ENCODE measurements at places on chromosomes 3 and 15. TPM values are rescaled to one million over a fixed set of nuclear protein-coding genes. Genes with fewer than 3 reads are reported as not detected.

The ZPLD1 gene
- 0.22 TPM for total RNA-seq

The FBXW12 gene
- total RNA-seq: not detected

The A4GNT gene
- not detected for total RNA-seq

The CAMKV gene
- not detected for total RNA-seq

The FOXL2NB gene
- total RNA-seq: 0.54 TPM

The SH2D7 gene
- not detected for total RNA-seq

The MYO5C gene
- total RNA-seq: not detected

The LRRC31 gene
- total RNA-seq: not detected

The IL5RA gene
- total RNA-seq: not detected

The SAXO2 gene
- not detected for total RNA-seq

The MUC20 gene
- not detected for total RNA-seq

The MST1R gene
- total RNA-seq: not detected

The GABRG3 gene
- total RNA-seq: not detected

The TRH gene
- total RNA-seq: not detected

The SMCO1 gene
- not detected for total RNA-seq

The PRTG gene
- total RNA-seq: under 0.01 TPM

The OR5K2 gene
- total RNA-seq: not detected

The SI gene
- total RNA-seq: not detected

The ALS2CL gene
- 3.1 TPM for total RNA-seq

The WDR93 gene
- not detected for total RNA-seq

The GOLGA8R gene
- 0.65 TPM for total RNA-seq

The C3orf62 gene
- total RNA-seq: 2.9 TPM

The ADAMTS17 gene
- not detected for total RNA-seq
